ENCODE measurements at places on chromosomes 11 and 22.

- DNase-seq, result no peak
Measured at GRCh38 chr11:62552485-62553079, 6.0 kb upstream of the AHNAK start.

GRCh38 chr11:5367448-5368074 is 16.1 kb upstream of the OR51M1 start:
- no peak for DNase-seq

DNA sequence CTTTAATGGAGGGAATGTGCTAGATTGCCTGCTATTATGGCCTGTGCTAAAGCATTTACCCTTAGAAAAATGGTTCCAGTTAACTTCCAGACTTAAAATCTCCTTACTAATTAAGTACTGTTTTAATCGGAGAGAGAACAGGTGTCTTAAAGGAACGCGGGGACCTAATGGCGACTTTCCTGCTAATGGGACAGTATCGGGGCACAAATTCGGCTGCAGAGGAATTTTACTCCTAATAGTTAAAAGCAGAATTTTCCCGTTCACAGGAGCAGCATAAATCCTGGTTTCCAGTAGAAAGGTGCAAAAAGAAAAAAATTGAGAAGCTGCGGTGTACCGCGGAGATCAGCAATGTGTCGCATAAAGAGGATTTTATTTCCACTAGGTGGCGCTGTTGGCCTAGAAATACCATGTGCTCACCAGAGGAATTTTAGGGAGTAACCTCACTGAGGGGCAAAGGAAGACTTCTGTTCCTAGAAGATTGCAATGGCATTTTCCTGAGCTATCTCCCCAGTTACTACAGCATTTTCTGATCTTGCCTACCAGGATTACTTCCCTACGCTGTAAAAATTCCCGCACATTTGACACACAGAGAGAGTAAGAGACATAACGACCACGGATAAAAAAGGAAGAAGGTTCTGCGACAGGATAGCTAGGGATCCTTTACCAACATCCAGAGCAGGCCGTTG is 44.5 kb downstream of the ZNF280B start:
- DNase-seq, result peak; percentile 75

DNA sequence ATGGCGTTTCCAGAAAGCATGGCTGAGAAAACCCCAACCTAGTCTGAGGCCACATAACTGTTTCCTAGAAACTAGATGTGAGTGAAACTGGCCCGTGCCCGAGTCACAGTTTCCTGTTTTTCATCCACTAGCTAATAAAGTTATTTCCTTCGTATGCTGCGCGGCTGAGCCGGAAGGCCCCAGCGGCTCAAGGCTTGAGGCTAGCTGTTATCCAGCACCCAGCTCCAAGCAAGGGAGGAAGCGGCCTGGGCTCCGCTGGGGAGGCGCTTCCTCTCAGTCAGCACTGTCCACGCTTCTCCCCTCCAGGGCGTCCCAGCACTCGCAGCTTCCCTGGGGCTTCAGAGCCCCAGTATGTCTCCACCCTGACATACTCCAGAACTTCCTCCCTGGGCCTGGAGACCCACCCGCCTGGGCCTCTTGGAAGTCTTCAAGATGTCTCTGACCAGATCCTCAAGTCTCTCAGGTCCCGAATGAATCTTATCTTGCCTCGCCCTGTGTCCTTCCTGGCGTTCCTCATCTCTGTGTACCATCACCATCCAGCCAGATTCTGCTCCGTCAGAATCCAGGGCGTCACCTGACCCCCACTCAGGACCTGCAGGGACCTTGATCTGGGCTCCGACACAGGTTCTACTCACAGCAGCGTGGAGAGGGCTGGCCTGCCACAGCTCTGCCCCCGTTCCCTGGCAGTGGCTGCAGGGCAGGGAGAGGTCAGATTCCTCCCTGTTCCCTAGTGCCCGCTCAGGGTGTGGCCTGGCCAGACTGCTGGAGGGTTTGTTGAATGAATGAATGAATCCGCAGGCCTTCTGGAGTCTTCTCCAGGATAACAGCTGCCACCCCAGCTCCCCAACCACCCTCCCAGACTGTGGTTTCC is 81.9 kb downstream of the LRRC32 start:
- peak; percentile 86 for DNase-seq

- DNase-seq, result no peak
Measured at GRCh38 chr11:117731722-117732290, 65.2 kb downstream of the DSCAML1 start.

DNA sequence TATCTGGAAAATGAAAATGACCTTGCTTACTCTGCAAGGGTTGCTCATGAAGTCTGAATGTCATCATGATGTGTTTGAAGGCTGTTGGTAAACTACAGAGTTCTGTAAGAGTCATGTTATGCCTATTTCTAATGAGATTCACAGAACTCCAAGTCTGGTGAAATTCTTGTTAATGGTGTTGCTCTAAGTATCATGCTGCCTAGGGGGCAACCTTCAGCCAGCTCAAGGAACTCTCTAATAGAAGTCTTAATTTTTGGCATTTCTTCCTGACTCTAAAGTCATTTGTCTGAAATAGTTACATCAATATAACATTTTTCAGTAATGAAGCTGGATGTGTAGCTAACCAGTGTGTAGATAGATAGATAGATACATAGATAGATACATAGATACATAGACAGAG is 302.8 kb downstream of the FAT3 start:
- DNase-seq, result no peak

DNA sequence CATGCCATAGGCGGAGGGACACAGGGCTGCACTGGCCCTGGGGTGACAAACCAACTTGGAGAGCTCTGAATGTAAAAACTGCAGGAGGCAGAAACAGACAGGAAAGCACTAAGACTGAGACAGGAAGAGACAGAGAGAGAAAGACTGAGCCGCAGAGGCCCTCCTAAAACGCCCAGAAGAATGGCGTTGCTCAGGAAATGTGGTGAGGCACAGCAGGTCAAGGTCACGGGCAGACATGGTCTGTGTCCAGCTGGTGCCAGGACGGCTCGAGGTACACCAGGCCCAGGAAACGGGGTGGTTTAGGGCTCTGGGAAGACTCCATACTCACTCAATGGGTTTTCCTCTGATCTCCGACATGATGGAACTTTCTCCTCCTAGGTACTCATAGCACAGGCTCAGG is 29.1 kb downstream of the MAFF start:
- DNase-seq, result no peak

DNA sequence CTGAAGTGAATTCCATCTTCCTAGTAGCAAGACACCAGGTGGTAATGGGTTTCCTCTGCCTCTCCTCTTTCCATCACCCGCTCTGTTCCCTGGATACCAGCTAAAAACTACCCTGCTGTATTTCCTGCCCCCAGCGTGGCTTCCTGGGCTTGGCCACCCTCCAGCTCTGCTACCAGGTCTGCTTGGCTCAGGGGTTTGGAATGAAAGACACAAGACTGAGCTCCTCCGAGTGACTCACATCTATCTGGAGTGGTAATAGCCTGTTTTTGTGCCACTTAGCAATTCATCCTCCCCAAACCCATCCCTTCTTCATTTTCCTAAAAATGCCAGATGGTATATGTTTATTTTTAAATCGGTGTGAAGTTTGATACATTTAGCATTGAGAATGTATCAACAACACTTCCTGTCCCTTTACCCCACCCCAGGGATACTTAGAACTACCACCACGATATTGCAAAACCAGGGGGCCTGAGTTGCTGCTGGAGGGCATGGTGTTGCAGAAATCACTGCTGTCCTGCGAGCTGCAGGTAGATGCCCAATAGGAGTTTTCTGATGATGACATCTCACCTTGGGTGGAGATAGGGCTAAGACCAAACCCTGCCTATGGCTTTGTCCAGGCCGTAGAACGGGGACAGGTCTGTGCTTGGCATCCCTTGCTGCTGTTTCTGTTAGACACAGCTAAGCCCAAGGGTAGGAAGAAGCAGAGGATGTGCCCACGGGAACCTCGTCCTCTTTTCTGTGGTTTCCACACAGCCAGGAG is 7.5 kb upstream of the MICAL3 start:
- no peak for DNase-seq

DNA sequence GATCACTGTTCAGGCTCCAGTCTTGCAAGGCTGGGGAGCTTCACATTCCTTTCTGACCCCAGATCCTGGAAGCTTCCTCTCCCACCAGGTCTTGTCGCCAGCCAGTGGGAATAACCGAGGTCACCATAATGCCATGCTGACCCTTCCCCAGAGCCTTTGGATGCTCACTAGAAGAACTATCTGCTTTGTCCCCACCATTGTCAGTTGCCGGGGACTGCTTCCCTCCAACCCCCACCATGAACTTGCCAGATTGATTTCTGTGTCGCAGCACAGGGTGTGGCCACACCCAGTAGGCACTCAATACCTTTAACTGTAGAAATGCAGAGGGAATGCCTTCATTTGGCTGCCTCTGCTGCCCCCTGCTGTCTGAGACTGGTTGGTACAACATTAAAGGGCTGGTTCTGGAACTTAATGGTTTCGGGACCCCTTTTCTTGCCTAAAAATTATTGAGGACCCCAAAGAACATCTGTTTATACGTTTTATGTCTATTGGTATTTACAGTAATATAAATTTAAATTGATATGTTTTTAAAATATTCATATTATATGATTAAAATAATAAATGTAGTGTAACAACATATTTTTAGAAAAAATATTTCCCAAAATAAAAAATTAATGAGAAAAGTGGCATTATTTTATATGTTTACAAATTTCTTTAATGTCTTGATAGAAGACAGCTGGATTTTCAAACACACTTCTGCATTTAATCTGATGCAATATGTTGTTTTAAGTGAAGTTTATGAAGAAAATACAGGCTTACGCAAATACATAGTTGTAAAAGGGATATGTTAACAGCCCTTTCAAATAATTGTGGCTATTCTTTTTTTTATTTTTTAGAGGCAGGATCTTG is 6.7 kb upstream of the GDPD5 start:
- peak; percentile 66 for DNase-seq

GRCh38 chr11:84655712-84656111 is 971.4 kb downstream of the DLG2 start:
- DNase-seq, result no peak

GRCh38 chr11:64723117-64723906 is at the start of gene NRXN2:
NRXN2 (minus strand) TSS chr11:64723197; CDS start chr11:64713699, 9,498 bp downstream.
- DNase-seq, result peak; percentile 81

GRCh38 chr11:6469599-6469998 is 4.1 kb downstream of the TRIM3 start:
- DNase-seq, result no peak

DNA sequence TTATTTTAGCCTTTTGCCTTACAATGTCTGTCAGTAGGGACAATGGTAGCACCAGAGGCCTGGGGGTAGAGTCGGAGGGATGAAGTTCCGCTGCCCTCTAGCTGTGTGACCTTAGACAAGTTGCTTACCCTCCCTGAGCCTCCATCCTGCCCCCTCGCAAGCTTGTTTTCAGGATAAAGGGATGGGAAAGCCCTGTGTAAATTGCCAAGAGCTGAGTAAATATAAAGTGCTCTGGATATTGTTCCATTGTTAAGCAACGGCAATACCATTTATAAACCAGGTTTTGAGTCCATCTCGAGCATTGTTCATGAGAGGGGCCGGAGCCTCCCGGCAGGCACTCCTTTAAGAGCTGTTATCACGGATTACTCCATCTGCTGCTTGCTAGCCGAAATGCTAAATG is 72.9 kb downstream of the ZBTB16 start:
- DNase-seq, result no peak

- no peak for DNase-seq
Measured at GRCh38 chr11:82871646-82872045, 28.6 kb downstream of the PRCP start.

DNA sequence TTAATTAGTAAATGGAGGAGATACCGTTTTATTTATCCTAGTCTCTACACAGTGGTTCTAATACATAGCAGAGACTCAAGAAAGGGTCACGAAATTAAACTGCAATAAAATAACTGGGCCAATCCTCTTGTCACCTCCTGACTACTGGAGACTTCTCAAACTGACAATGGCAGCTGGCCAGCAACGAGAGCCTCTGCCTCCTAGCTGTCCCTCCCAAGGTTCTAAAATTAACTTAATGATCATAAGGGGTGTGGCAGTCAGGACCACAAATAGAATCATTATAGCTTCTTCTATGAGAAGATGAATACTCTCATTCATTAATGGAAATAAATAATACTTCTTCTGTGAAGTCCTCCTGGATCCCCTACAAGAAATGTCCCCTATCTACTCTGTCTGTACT is 63.8 kb upstream of the APOA1 start:
- no peak for DNase-seq

GRCh38 chr11:73838443-73839122 is 38.1 kb downstream of the COA4 start:
- DNase-seq, result no peak

DNA sequence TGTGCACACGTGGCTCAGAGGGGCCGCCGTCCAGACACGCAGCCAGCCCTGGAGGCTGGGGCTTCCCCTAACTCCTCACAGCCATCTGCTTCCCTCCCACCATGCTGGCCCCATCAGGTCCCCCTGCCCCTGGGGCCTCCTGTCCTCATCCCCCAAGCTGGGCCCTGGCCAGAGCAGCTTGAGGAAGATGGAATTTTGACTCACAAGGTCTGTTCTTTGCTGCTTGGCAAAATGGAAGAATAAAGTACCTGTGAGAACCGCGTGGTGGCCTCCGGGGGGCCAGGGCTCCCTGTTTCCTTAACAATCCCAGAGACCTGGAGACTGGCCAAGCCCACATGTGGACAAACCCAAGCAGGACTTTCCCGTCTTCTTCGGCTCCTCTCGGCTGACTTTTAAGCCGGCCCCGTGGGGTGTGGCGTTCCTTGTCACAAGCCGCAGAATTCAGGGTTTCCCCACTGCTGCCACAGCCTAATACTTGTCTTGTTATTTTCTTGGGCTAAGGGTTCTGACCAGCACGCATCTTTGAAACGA is 872.8 kb downstream of the BRD1 start:
- no peak for DNase-seq

- no peak for DNase-seq
Measured at GRCh38 chr22:33565580-33565995, 354.7 kb downstream of the LARGE1 start.

DNA sequence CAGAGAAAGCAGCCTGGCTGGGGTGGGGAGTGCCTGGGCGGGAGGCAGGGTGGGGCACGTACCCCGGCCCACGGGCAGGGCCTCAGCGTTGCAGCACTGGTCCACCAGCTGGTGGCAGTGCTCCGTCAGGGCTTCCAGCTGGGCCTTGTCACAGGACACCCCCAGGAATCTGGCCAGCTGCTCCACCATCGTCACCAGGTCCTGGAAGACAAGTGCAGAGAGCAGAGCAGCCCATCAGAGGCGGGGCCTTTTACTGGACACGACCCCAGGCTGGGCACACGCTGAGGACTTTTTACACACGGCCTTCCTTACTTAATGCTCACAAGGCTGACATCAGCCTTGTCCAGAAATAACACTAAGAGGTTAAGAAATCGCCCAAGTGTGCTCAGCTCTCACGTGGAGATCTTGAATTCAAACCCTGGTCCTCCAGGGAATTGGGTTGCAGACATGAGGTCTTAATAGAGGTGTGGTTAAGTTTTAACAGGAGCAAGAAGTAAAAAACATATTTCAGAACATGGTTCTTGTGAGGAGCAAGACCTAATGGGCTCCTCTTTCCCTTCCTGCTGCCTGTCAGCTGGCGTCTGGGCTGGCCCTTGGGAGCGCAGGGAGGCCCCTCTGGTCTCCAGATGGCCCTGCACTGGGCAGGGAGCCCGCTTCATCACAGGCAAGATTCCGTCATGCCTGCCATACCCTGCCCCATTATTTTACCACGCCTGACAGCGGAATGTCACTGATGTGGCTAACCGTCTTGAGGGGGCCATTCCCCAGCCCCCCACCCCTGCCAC is 17.1 kb upstream of the EFCAB6 start:
- no peak for DNase-seq

- DNase-seq, result no peak
Measured at GRCh38 chr11:71091506-71092265, 160.7 kb downstream of the SHANK2 start.

Measured in inflammatory macrophage treated with lipopolysaccharide for 4 hours (primary cell).